Nucleus accumbens (tissue), 56 donors: ENCODE measurements at places on chromosomes 7 and 10.

DNA sequence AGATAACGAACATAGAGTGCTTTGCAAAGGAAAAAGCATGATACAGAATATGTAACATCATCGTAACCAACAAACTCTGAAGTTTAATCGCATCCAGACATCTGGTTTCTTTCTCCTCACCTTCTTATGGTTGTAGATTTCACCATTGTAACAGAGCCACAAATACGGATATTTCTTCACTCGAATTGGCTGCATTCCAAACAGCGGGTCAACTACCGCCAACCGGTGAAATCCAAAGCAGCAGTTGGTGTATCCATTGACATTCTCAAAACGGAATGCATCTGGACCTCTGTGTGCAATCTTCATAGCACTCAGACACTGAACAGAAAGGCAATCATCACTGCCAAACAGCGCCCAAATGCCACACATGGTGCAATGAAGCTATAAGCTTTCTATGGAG is 3.4 kb downstream of the ASNS start:
- DNase-seq = no peak

DNA sequence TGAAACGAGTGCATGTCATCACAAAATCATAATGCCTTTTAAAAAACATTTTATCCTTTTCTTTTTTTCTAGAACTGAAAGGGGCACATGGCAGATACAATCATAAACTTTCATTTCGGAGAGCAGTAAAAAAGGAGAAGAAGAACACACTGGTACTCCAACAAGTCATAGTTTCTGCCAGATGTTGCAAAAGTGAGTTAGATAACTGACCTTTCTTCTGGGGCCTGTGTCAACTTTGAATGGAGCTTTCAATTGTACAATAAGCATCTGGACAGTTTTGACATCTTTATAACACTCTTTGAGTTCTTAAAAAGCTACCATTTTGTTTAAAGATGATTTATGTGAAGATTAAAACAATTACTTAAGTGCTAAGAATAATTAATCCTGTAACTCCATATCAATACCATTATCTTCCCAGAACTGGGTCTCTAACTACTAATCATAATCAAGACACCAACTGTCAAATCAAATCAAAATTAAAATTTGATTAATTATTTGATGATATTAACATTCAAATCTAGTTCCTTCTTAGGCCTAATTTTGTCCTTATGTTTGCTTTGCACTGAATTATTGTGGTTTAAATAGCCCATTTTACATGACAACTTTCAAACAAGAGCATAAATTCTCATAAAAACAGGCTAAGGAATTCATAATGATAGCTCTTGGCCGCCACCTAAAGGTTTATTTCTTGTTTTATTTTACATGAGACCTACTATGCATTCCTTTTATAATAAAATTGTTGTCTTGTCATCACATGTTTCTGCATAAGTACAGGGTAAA is 19.5 kb upstream of the ITGB8 start:
- DNase-seq = no peak

GRCh38 chr7:173209-173918 is 19.0 kb upstream of the FAM20C start:
- DNase-seq = no peak

DNA sequence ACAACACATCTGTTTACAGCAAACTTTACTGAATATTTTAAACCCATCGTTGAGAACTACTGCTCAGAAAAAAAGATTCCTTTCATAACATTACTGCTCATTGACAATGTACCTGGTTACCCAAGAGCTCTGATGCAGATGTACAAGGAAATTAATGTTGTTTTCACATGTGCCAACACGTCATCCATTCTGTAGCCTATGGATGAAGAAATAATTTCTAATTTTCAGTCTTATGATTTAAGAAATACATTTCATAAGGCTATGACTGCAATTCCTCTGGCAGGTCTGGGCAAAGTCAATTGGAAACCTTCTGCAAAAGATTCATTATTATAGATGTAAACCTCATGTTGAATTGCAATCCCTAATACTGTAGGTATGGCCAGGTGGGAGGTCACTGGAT is 16.7 kb upstream of the CNNM1 start:
- no peak for DNase-seq

DNA sequence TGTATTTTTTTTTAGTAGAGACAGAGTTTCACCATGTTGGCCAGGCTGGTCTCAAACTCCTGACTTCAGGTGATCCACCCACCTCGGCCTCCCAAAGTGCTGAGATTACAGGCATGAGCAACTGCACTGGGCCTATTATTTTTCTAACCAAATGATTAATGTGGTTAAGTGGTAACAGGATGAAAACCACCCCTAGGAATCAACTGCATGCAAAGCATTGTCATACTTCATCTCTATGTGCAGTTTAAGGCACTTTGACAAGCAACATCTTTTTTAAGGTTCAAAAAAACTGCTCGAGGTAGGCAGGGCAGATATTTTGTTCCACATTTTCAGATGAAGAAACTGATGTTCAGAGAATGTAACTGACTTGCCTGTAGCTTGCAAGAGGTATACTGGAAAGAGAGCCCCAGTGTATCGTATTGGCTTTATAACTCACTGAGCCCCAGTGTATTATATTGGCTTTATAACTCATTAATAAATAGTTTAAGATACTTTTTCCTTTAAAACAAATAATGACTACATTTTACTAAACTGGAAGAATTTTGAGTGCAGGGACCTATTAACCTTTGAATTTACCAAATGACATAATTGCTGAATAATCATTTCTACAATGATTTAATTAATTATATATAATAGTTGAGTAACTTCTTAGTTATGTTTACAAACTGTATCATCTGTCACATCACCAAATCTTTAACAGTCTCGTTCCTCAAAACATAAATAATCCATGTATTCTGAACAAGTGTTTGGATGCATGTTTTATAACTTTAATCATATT is 38.1 kb downstream of the RTKN2 start:
- DNase-seq = no peak

- DNase-seq = no peak
These were observed 62.1 kb downstream of the PTEN start for GRCh38 chr10:87925570-87925969.

GRCh38 chr7:154853727-154854095 is 149.2 kb downstream of the PAXIP1 start:
- DNase-seq = no peak

- no peak for DNase-seq
These were observed 117.1 kb downstream of the RPS24 start for GRCh38 chr10:78150756-78151155.

GRCh38 chr10:46014683-46015405 is 15.6 kb downstream of the NCOA4 start:
- DNase-seq = no peak

GRCh38 chr10:73644767-73645166 is 3.5 kb upstream of the MYOZ1 start:
- no peak for DNase-seq
